ENCODE measurements at places on chromosomes 7 and 10.

DNA sequence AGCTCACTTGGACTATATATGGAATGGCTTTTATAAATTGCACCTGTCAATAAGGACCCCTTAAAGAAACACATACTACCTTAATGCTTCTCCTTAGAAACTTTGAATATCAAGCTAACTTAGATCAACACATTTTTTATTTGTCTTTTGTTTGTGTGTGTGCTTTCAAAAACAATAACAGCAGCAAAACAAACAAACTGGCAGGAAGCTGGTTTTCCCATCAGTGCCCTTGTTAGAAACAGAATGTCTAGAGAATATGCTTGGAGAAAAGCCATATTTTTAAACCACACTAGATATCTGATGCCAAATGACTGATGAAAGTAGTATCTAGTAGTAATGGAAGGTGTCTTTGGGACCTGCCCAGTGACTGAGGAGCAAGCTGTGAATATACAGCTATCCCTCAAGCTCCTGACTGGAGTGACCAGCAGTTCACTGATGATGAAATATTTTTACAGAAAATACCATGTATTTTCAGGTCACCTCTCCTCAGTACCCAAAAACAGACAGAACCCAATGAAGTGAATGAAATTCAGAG is 1.0 kb downstream of the PDE1C start:
- no peak for DNase-seq

DNA sequence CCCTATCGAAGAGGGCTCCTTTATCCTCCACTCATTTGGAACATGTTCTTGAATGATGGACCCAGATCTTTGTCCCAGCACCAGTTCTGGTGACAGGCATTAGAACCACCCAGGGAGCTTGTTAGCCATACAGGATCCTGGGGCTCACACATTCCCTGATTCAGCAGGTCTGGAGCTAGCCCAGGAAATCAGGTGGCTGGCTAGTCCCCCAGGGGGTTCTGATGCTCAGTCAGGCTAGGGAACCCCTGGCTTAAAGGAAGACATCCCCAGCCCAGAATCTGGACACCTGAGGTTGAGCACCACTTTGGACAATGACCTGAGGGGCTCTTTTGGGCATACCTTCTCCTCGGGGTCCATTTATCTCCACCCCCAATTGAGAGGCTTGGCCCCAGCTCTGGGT is 37.0 kb upstream of the NANOS1 start:
- no peak for DNase-seq

GRCh38 chr10:97726636-97727178 is 10.2 kb upstream of the ZFYVE27 start:
- DNase-seq: peak; percentile 13

DNA sequence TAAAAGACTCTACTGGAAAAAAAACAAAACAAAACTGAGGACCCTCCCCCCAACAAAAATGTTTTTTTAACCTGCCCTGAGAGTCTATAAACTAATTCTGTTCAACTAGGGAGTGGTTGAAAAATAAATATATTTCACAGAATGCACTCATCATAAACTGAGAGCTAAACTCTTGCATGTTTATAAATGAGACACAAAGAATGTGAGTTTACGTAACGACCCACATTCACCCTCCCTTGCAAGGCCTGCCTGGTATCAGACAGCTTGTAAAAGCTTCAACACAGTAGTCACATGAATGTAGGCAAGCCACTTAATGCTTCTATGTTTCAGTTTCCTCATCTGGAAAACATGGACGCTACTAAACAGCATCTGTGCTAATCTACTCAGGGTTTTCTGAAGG is 50.3 kb downstream of the JAZF1 start:
- peak; percentile 30 for DNase-seq

GRCh38 chr10:15122477-15123030 is 25.4 kb downstream of the RPP38 start:
- no peak for DNase-seq

DNA sequence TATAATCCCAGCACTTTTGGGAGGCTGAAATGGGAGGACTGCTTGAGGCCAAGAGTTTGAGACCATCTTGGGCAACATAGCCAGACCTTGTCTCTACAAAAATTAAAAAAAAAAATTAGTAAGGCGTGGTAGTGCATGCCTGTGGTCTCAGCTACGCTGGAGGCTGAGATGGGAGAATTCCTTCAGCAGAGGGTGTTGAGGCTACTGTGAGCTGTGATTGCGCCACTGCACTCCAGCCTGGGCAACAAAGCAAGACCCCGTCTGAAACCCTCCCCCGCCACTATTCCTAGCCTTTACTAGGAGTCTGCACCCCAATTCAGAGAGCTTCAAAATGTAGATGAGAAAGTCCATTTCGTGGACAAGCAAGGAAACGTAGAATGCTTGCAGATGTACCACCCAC is 95.2 kb downstream of the PRPF18 start:
- DNase-seq: no peak

DNA sequence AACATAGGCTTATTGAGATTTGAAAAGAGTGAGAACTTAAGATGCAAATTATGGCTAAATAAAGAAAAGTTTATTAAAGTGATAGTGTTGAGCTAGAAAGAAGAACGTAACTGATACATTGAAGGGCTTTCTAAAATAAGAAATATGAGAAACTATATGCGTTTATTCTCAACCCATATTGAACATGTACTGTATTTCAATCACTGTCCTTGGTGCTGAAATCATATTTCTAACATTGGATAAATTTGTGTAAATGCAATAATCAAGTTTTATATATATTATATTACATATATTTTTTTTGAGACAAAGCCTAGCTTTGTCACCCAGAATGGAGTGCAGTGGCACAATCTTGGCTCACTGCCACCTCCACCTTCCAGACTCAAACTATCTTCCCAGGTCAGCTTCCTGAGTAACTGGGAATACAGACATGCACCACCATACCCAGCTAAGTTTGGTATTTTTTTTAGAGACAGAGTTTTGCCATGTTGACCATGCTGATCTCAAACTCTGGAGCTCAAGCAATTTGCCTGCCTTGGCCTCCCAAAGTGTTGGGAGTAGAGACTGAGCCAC is 1065.8 kb downstream of the REEP3 start:
- no peak for DNase-seq

GRCh38 chr7:68314208-68314607 is 1284.1 kb upstream of the AUTS2 start:
- DNase-seq: no peak

DNA sequence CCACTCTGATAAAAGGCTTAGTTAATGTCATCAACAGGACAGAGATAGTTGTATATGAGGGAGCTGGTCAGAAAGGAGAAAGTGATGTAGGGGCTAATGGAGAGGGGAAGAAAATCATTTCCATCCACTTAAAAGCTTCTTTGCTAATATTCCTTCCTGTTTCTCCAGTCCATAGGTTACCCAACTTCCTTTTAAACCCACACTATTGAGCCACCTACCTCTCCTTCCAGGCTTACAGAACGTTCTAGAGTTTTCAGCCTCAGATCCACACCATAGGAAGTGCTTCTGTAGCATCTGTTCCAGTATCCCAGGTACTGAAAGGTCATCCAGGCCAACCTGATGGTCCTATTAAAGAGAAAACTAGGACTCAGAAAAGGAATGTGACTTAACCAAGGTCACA is 28.2 kb downstream of the STRIP2 start:
- no peak for DNase-seq

- DNase-seq: no peak
Measured at GRCh38 chr10:120436439-120437112, 20.5 kb upstream of the PLPP4 start.

DNA sequence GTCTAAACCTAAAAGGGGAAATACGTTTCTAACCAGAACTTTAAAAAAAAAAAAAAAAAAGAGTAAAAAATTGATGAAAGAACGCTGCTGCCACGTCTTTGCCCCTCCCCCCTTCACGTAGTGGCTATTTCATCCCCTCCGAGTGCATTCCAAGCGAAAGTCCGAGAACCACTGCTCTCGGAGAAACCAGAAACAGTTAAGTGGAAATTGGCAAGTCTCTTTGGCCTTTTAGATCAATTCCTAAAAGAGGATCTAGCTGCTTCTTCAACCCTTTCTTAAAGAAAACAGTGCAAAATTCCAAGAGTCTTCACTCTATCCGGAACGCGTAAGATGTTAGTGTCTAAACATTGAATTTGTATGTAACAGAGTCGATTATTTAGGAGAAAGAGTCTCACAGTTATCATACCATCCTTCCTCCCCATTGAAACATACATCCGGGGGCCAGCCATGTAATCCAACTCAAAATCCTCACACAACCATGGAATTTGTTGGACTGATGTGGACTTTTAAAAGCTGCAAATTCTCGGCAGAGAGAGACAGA is 1.1 kb downstream of the P4HA1 start:
- no peak for DNase-seq

DNA sequence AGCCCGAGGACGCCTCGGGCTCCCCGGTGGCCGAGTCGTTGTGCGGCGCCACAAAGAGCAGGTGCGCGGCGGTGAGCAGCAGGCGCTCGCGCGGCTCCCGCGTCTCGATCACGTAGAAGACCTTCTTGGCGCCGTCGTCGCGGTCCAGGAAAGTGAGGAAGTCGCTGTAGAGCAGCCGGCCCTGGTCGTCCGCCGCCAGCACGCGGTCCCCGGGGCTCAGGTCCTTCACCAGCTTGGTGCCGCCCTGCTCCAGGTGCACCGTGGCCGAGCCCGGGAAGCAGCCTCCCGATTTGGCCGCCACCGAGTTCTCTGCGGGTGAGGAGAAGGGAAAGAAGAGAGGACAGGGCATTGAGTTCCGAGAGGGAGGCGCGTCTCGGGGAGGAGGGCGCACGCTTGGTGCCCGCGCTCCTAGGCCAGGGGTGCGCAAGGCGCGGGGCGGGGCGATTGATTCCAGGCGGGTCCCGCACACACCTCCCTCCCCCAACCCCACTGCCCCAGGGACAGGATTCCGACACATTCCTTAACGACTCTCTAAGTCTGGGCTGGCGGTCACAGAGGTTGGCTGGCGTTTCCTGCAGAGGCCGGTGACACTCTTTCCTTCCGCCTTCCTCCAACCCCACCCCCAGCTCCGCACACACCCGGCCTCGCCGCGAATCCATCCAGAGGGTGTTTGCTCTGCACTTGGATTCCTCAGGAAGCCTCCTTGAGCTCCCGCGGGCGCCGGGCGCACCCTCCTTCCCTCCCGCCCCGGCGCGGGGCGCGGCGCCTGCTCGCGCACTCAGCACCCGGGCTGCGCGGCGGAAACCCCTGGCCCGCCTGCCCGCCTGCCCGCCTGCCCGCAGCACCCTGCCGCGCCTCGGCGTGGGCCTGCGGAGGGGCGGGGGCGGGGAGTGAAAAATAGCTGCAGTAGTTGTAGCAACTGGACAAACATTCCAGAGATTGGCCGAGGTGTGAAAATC is 8.6 kb downstream of the SHH start:
- DNase-seq: no peak

GRCh38 chr10:80152820-80153219 is 20.3 kb downstream of the PLAC9 start:
- no peak for DNase-seq

DNA sequence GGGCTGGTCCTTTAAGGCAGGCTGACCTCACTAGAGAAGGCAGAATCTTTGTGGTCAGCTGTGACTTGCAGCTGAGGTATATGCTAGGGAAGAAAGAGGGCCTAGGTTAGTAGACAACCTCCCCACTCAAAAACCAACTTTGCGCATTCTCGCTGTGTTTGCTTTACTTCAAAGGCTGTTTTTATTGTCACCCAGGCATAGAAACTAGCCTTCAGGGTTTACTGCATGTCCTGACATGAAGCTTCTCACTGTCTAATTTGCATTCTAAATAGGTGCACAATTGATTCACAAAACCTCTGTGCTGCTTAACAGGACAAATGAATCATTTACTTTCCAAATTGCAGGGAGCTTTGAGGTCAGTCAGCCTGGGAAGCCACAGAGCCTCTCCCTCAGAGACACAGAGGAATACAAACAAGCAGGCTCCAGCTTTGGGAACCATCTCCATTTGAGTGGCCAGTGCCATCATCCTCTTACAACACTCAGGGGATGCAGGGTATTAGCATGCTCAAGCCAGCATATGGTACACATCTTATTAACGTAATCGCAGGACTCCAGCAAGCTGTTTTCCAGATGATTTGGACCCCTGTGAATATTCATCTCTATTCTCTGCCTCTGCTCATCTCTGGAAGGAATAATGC is 596.4 kb upstream of the GHITM start:
- no peak for DNase-seq

DNA sequence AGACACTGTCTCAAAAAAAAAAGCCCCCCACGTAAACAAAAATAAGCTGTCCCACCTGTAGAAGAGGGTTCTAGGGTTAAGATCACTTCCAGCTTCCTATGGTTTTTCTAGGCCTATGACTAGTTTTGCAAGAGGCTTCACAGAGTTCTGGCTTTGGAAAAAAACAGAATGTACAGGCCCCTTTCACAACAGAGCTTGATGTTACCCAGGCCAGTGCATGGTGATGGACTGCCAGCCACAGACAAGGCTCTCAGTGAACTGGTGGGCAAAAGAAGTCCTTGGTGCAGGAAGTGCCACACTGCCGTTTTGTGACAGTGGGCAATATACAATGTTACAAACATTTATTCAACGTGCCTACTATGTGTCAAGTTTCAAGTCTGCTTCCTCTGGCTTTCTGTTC is 18.3 kb upstream of the EFCAB10 start:
- DNase-seq: no peak

DNA sequence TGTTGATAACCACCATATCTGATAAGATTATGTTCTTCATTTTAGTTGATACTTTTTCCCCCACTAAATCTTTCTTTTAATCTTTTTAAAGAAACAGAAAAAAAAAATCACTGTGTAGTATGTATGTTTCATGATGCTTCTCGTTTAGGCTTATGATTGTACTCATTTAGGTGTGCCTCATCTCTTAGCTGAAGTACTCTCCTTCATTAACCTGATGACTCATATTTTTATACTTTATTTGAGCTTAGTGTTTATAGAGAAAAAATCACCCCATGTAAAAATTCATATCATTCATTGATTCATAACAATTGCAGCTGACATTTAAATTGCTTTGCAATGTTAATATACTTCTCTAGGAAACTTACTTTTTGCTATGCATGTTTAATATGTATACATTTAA is 158.9 kb downstream of the MLLT10 start:
- DNase-seq: no peak

- DNase-seq: no peak
Measured at GRCh38 chr7:34123316-34123715, 218.0 kb downstream of the BMPER start.

DNA sequence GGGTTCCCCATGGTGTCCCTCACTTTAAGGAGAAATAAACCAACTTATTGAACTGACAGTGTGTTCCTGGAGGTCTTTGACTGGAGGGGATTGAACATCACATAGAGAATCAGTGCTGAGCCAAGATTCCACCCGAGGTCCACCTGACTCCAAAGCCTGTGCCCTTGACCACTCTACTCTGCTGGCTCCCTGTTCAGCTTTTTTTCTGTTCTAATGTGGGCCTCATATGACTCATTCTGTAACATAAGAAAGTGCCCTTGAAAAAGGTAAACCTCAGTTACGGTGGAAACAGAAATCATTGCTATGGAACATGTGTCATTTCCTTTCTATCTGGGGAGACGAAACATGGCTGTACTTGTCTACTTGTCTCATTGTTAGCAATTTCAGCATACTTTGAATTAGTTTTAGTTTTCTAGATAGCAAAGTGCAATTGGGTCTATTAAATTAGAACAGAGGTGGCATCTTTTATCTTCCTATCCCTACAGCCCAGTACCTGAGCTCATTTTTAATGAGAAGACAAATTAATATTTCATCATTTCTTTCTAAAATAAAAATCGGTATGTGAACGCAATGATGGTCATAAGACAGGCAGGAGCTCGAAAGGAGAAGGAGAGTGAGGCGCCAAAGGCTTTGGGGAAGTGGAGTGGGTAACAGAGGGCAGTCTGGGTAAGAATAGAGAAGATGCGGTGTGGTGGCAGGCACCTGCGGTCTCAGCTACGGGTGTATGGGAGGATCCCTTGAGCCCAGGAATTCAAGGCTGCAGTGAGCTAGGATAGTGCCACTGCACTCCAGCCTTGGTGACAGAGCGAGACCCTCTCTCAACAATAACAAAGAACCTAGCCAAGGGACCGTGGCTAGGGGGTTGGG is 1.5 kb downstream of the GSDME start:
- no peak for DNase-seq
